ENCODE measurements at places on chromosomes 7 and 10.

DNA sequence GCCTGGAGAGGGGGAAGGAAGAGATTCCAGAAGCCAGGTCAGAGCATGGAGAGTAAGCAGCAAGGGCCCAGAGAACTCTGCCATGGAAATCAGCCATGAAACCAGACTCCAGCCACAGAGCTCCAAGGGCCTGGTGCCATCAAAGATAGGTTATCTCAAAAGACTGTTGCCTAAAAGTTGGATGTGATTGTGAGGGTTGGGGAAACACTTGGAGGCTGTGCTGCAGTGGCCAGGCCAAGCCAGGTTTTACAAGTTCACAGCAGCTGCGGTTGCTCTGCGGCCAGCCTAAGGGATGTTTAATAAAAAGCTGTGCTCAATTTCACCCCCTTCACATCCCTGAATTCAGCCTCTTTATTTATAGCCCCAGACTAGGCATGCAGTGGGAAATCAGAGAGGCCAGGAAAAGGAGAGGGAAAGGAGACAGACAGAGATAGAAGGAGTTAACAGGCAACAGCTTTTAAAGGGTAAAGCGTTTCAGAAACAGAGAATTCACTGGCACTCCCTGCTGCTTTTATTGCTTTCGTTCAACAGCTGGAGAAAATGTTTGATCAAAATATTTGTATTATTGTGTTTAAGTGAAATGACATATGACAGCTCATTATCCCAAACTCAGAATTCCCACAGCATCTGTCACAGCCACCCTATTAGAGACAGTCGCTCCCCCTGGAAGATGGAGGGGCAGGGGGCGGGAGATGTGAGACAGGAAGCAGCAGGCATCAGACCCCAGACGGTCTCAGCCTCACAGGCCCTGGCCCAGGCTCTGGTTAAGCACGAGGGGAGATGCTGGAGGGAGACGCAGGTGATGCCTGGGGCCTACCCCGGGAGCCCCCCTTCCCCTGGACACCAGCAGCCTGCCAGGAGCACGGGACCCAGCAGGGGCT, 140.1 kb downstream of the GLI3 start:
- ATAC-seq, result peak; percentile 85

GRCh38 chr7:56092789-56093531, at the start of gene PHKG1:
Gene PHKG1, minus strand, starts transcription at chr7:56092952. Its CDS starts 4,011 bp downstream, at chr7:56088941.
- ATAC-seq, result no peak

GRCh38 chr10:91286572-91286971, 66.1 kb downstream of the PCGF5 start:
- no peak for ATAC-seq

DNA sequence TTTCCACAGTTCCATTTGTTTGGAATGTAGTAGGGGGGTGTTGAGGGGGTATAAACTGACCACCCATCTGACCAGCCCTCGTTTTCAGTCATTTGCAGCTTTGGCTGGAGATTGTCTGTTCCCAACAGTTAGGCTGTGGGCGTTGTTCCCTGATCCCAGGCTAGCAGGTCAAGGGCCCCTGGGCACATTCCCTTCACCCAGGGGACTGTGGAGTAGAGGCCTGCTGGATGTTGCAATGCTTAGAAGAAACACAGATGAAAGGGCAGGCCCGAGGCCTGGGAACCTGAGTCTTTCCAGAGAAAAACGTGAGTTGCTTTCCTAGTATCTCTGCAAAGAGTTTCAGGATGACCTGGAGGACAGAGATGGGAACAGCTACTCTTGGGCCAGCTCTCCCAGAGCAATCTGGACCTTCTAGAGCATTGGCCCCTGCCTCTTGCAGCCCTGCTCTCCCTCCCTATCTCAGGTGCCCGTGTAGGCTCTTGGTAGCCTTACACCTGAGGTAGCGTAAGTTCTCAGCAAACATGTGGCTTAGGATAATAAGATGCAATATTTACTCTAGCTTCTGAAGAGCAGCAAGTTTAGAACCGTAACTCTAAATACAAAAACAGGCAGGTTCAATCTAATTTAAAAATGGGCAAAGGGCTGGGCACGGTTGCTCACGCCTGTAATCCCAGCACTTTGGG, 99.4 kb upstream of the EFCAB10 start:
- ATAC-seq, result no peak

- no peak for ATAC-seq
Measured at GRCh38 chr7:136912339-136912738, 43.9 kb downstream of the CHRM2 start.

GRCh38 chr7:24827589-24827988, 70.3 kb upstream of the GSDME start:
- ATAC-seq, result no peak

DNA sequence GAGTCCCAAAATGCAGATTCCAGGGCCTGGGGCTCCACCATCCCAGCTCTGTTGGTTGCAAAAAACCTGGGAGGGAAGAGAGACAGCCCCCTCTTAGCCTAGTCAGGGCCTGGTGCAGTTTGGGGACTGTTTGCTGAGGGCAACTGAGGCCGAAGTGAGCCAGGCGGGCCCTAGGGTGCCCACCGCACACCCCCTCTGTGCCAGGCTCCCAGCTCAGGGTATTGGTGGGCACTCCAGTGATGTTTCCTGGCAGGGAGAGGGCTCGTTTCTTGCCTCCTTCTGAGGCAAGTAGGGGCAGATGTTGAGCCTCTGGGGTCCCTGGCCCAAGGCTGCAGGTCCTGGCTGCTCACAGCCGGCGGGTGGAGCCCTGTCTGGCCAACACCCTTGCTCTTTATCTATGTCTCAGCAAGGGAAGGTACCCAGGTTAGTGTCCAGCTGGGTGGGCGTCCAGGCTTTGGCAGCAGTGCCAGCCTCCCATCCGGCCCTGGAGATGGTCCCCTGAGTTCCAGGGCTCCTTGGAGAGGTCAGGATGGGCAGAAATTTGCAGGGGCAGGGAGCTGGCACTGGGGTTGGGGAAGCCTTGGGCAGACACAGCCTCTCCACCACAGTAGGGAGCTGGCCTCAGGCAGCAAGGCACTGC, 37.8 kb downstream of the KCTD7 start:
- ATAC-seq, result no peak

- ATAC-seq, result no peak
Measured at GRCh38 chr10:112823604-112824003, 126.4 kb upstream of the TCF7L2 start.

- ATAC-seq, result no peak
Measured at GRCh38 chr7:73830681-73831583, at the start of gene CLDN4. Gene CLDN4, plus strand, starts transcription at chr7:73830996. Its CDS starts 206 bp downstream, at chr7:73831202.

DNA sequence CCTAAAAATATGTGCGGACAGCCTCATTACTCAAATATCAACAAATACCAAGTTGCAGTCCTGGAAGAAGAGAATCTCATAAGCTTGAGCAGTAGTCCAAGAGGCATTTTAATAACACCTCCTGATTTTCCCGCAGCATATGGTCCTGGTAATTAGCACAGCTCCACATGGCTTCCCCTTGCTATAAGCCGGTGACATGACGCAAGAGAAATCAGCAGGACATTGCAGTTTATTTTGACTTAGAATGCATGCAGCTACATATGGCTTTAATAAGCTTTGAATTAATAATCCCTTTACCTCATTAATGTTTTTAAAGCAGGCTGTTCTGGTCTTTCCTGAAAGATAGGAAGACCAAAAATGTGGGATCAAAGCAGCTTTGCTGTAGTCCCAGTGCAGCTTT, 137.6 kb downstream of the RAMP3 start:
- ATAC-seq, result no peak

- ATAC-seq, result no peak
Measured at GRCh38 chr10:100072514-100072913, 9.2 kb downstream of the CPN1 start.

DNA sequence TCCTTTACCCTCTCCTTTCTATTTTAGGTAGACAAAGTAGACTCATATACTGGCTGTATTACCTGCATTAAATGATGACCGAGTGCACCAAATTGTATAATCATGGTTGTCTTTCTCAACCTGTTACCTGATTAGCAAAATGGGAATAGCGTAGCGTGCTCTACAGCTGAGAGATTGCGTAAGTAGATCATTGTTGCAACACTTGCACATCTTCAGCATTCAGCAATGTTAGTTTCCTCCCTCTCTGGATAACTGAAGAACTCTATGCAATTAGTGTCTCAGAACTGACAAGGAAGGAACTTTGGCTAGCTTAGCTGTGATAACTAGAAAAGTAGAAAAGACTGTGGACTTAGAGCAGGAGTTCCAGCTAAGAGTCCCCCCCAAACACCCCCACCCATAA, 787.4 kb downstream of the PHTF2 start:
- ATAC-seq, result peak; percentile 54

- no peak for ATAC-seq
Measured at GRCh38 chr7:105097619-105098018, 83.6 kb downstream of the KMT2E start.

GRCh38 chr10:24034571-24034970, 174.4 kb upstream of the KIAA1217 start:
- no peak for ATAC-seq

Measured in motor neuron (in vitro differentiated cells).